ENCODE measurements at places on chromosomes 16 and 17. TPM values are rescaled to one million over a fixed set of nuclear protein-coding genes. Genes with fewer than 3 reads are reported as not detected.

GRCh38 chr16:4347010-4347409, 4.1 kb downstream of the PAM16 start:
- peaks cover 8% of the 10 kb centered on the region for H3K36me3 ChIP-seq
- DNase-seq: no peak
- no peak overlapping the region for H3K27ac ChIP-seq
- no peaks in the 10 kb centered on the region for H3K27me3 ChIP-seq

Gene KAT2A
- 57.3 TPM for total RNA-seq

GRCh38 chr16:66618588-66619375, 14.3 kb downstream of the CMTM3 start:
- H3K27me3 ChIP-seq: no peaks in the 10 kb centered on the region
- H3K4me1 ChIP-seq: peaks cover 2% of the 10 kb centered on the region
- H3K27ac ChIP-seq: no peak overlapping the region
- no peaks in the 10 kb centered on the region for H3K36me3 ChIP-seq
- H3K4me3 ChIP-seq: no peak overlapping the region
- DNase-seq: no peak

Gene CIITA
- 0.29 TPM for total RNA-seq

Gene TVP23A
- not detected for total RNA-seq

Gene EPX
- not detected for total RNA-seq

All from activated naive CD4-positive, alpha-beta T cell treated with anti-CD3 and anti-CD28 coated beads for 36 hours (primary cell).